Osteoblast (primary cell): ENCODE measurements at places on chromosomes 4 and X. TPM values are rescaled to one million over a fixed set of nuclear protein-coding genes. Genes with fewer than 3 reads are reported as not detected.

FGD1 gene
- 8.7 and 9.1 TPM in 2 replicates for total RNA-seq

DNA sequence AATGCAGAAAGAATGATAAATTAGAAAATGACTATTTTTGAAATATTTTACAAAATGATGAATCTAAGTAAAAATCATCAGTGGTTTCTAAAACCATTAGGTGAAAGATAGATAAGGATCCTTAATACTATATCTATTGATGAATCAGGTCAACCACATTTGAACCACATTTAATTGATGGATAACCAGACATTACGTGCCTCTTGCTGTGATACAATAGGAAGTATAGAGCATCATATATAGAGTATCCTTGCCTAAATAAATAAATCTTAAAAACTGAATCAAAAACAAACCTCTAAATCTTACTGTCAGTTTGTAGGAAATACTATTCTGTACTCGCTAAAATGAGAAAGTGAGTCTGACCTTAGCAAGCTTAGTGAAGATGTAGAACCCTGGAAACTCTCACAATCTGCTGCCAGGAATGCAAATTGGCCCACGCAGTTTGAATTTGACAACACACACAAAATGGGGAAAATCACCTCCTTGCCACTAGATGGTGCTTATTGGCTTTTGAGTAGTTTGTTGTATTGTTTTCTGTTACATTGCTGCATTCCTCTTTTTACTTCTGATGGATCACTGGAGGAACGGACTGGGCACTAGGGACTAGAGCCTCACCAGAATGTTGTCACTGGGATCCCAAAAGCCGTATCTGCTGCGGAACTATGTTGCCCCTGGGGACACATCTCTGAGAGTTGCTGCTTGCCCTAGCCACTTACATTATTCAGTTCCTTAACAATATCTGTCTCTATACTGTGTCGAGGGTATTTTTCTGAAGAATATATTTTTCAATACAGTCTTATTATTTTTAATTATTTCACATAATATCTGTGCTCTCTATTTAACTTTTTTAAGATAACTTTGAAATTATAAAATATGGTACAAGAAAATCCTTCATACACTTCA lies 25.4 kb upstream of the SLAIN2 start:
- peak; percentile 22 for DNase-seq

GRCh38 chrX:19548279-19548678 lies 33.0 kb upstream of the MAP3K15 start:
- no peak for DNase-seq

DNA sequence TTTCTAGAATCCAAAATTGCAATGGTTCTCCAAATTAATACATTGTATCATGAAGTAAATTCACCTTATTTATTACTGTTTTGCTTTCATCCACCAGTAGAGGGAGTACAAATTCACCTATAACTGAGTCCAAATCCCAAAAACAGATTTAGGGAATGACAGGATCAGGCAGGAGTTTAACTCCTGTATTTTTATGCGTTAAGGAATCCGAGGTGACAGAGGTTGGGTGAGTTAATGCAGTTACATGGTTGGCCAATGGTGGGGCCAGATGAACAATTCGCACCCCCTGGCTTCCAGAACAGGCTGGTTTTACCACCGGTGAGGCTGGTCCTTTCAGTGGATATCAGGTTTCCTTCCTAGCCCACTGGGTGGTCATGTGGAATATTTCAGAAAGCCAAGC lies 82.4 kb downstream of the MTNR1A start:
- peak; percentile 67 for DNase-seq

ANOS1 gene
- 1.1 and 1.5 TPM in 2 replicates for total RNA-seq

GRCh38 chr4:43112139-43112538 lies 219.6 kb downstream of the GRXCR1 start:
- DNase-seq = no peak

GRCh38 chrX:71910986-71911730 lies 513 bp downstream of the NHSL2 start:
- DNase-seq = no peak
